ENCODE measurements at places on chromosomes 7 and 10.

- DNase-seq = no peak
Measured at GRCh38 chr10:70559861-70560260, 42.7 kb downstream of the PRF1 start.

DNA sequence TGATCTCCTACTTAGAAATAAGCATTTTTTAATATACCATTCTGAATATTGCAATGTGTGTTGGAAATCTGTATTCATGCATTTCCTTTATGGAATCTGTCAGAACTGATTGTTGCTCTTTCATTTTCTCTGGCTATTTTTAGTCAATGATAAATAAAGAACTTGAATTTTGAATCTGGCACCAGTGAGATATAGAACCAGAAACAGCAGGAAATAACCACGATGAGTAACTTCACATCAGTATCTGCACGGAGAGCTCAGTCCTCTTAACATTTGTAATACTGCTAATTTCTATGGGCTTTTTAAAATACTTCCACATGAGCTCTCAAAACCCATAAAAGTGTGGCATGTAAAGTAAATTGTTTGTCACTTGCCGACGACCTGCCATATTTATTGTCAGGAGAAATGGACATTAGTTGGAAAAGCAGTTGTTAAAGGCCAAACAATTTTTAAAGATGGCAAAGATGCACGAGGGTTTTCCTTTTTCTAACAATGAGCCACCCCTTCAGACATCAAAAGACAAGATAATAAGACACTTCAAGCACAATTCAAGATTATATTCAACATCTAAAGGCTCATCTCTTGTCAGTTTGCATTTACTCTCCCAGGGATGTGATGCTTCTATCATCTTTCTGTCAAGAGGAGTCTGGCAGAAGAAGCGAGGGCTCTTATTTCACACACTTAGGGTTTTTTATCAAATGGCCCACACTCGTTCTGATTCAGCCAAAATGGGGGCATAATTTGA lies 118.3 kb downstream of the POU6F2 start:
- no peak for DNase-seq

DNA sequence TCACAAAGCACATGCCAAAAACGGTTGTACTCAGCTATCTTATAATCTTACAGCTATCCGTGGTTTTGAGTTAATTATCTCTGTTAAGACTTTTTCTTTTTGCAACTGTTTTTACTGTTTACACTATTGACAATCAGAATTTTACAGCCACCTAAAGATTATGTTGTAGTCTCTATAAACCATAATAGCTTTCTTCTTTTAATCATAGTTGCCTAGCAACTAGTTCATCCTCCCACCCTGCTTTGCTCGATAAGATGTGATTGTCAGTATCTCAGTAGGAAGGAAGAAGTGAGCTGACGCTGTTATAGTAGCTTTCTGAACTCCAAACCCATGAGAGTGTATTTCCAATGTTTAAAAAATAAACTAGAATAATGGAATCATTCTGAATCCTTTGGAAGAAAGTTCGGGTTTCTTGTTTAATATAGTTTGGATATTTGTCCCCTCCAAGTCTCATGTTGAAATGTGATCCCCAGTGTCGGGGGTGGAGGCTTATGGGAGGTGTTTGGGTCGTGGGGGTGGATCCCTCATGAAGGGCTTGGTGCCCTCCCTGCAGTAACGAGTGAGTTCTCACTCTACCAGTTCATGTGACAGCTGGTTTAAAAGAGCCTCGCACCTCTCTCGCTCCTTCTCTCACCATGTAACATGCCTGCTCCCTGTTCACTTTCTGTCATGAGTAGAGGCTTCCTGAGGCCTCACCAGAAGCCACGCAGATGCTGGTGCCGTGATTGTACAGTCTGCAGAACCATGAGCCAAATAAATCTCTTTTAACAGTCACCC lies 68.1 kb downstream of the SVOPL start:
- no peak for DNase-seq

GRCh38 chr7:151389768-151390597 lies 19.9 kb downstream of the WDR86 start:
- DNase-seq = no peak

GRCh38 chr7:109387530-109387929 lies 817.9 kb downstream of the DNAJB9 start:
- DNase-seq = no peak

All from stimulated activated naive CD4-positive, alpha-beta T cell (primary cell).